ENCODE measurements at places on chromosomes 3 and 15. TPM values are rescaled to one million over a fixed set of nuclear protein-coding genes. Genes with fewer than 3 reads are reported as not detected.

DNA sequence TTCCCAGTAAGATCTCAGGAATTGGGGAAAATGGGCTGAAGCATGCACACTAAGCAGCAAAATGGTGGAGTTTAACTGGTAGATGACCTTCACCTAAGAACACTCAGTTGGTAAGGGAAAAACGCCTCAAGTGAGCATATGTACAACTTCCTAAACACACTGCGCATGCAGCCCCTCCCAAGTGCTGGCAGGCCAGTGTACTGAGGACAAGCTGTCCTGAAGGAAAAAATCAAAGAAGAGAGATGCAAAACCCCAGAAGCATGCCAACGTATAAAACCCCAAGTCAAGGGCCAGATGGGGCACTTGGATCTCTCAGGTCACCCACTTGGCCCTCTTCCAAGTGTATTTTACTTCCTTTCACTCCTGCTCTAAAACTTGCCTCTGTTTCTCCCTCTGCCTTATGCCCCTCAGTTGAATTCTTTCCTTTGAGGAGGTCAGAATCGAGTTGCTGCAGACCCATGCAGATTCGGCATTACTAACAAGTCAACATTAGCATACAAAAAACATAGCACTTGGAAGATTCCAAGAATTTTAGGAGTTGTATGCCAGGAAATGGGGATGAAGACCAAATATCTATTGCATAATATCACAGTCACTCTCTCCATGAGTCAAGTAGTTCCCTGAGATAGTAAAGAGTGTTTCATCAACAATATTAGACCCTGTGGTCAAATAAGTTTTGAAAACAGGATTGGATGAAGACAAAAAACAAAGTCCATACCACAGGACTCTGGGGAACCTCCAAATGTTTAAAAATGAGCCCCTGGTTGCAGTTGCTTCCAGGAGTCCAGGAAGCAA, 10.8 kb upstream of the FYCO1 start:
- no peak for DNase-seq

DNA sequence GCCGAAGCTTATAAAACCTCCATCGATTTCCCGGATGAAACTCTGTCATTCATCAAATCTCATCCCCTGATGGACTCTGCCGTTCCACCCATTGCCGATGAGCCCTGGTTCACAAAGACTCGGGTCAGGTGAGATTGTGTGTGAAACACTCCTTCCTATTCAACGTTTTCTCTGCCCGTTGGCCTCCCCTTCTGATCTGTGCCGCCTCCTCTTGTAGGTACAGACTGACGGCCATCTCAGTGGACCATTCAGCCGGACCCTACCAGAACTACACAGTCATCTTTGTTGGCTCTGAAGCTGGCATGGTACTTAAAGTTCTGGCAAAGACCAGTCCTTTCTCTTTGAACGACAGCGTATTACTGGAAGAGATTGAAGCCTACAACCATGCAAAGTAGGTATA, 47.4 kb downstream of the SEMA6D start:
- no peak for DNase-seq

GRCh38 chr3:119034256-119035013, at the start of gene IGSF11:
Gene IGSF11, minus strand, starts transcription at chr3:119034846. Its CDS starts 264 bp downstream, at chr3:119034582.
- DNase-seq = peak; percentile 74

- no peak for DNase-seq
Observed at GRCh38 chr15:62992302-62992701, 50.2 kb upstream of the TPM1 start.

DNA sequence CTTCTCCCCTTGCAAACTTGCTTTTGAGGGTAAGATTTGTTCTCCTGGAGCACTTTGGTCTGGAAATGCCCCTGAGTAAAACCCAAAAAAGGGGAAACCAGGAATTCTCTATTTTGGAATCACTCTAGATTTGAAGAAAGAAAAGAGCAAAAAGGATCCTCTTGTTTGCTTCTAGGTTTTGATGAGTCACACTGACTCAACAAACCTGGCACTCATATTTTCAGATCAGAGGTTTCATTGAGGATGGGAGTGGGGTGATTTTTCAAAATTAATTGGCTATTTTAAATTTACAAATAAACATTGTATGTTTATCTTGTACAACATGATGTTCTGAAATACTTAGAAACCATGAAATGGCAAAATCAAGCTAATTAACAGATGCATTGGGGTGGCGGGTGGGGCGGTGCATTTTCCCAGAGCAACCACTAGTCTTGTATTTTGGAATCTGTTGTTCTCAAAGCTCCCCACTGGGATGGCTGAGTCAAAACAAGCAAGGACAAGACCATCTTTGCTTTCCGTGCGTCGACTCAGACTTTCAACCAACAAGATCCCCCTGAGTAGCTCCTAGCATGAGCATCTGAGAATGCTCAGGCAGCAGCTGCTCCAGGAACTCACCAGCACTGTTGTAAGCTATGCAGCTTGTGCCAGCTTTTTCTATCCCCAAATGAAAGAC, 451.4 kb downstream of the WDR72 start:
- no peak for DNase-seq

DNA sequence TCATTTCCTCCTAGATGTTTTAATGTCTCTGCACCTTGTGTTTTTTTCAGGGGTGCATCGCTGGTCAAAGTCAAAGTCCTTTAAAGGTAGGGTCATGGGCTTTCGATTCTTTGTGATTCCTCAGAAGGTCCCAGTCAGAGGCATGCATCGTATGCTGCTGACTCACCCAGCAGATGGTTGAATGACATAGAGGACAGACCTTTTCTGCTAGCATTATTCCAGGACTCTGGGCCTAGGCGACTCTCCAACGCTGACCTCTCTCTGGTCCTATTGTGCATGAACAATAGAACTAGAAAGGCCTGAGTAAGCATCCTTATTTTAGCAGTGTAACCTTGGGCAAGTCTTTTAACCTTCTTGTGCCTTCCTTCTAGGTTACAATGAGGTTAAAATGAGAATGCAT, 75.9 kb downstream of the DGKG start:
- no peak for DNase-seq

- DNase-seq = no peak
Observed at GRCh38 chr3:48285675-48286074, 44.8 kb downstream of the ZNF589 start.

- DNase-seq = no peak
Observed at GRCh38 chr3:151841801-151842200, 27.9 kb downstream of the AADAC start.

DNA sequence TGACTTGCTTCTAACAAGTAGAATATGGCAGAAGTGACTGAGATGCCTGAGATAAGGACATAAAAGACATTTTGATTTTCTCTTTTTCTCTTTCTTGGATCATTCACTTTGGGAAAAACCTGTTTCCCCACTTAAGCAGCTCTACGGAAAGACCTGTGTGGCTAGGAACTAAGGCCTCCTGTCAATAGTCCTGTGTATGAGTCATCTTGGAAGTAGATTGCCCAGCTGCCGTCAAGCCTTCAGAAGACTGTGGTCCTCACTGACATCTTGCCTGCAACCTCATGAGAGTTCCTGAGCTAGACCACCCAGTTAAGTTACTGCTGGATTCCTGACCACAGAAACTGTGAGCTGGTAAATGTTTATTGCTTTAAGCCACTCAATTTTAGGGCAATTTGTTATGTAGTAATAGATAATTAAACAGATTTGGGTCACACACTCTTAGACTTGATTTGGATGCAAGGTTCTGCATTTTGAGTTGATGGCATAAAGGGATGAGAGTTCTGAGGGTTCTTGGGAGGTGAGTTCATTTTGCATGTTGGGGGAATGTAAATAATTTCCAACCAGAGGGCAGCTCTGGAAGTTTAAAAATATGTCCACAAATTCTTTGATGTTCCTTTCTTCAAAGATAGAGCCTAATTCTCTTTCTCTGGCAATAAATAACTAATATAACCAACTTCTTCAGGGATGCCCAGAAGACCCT, 229.2 kb downstream of the SQOR start:
- no peak for DNase-seq

- no peak for DNase-seq
Observed at GRCh38 chr3:194935632-194936470, 250.2 kb downstream of the FAM43A start.

GRCh38 chr15:33292717-33293307, 18.0 kb upstream of the RYR3 start:
- peak; percentile 57 for DNase-seq

The BSN gene
- 0.06 TPM for total RNA-seq

The ANKRD34C gene
- not detected for total RNA-seq

The RTP1 gene
- total RNA-seq = not detected

The KBTBD12 gene
- not detected for total RNA-seq

The PCLAF gene
- total RNA-seq = 115 TPM

The MRPL46 gene
- total RNA-seq = 36.0 TPM

The RASGRF1 gene
- not detected for total RNA-seq
